Nucleus accumbens (tissue), 56 donors: ENCODE measurements at places on chromosomes 3 and 15.

GRCh38 chr15:34994925-34995324 lies 6.8 kb upstream of the ZNF770 start:
- DNase-seq = no peak

DNA sequence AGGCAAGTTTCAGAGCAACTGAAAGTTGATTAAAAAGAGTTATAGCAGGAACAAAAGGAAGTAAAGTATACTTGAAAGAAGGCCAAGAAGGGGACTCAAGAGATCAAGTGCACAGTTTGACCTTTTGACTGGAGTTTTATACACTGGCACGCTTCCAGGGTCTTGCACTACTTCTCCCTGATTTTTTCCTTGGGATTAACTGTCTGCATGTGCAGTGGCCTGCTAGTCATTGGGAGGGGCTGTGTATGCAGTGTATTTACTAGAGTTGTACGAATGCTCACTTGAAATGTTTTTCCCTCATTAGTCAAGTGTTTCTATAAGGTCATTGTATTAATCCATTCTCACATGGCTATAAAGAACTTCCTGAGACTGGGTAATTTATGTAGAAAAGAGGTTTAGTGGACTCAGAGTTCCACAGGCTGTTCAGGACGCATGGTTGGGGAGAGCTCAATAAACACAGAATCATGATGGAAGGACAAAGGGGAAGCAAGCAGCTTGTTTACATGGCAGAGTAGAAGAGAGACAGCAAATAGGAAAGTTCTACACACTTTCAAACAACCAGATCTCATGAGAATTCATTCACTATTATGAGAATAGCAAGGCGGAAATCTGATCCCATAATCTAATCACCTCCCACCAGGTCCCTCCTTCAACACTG lies 571.8 kb downstream of the ZPLD1 start:
- no peak for DNase-seq

GRCh38 chr3:23876923-23877322 lies 39.9 kb downstream of the NKIRAS1 start:
- no peak for DNase-seq

GRCh38 chr3:4741404-4742307 lies 237.6 kb upstream of the BHLHE40 start:
- peak; percentile 37 for DNase-seq

DNA sequence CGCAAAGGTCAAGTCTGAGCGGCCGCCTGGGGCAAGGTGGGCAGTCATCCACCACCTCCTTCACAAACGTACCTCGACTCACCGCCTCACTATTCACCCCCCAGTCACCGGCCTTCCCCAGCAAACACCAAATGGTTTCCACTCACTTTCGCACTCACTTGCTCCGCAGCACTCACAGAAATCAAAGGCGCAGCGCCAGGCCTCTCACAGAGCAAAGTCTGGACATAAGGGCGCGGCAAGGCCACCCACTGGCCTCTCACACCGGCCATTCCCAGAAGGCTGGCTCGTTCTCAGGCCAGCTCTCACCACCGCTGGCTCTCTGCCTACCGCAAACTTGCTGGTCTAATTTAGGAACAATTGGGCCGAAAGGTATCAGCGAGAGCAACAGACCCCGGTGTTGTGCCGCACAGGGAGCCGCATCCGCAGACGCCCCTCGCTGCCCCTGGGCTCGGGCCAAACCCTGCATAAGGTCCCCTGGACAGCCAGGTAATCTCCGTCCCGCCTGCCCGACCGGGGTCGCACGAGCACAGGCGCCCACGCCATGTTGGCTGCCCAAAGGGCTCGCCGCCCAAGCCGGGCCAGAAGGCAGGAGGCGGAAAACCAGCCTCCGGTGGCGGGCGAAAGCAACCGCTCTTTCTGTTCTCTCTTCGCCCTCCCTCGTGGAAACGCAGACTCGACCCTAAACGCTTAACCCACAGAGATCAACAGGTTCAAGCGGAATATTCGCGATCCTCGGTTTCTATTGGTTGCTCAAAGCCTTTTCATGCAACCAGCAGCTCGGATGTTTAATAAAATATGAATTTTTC lies 2.9 kb downstream of the SHOX2 start:
- no peak for DNase-seq

- DNase-seq = no peak
Observed at GRCh38 chr3:4695846-4696245, 202.7 kb downstream of the ITPR1 start.

DNA sequence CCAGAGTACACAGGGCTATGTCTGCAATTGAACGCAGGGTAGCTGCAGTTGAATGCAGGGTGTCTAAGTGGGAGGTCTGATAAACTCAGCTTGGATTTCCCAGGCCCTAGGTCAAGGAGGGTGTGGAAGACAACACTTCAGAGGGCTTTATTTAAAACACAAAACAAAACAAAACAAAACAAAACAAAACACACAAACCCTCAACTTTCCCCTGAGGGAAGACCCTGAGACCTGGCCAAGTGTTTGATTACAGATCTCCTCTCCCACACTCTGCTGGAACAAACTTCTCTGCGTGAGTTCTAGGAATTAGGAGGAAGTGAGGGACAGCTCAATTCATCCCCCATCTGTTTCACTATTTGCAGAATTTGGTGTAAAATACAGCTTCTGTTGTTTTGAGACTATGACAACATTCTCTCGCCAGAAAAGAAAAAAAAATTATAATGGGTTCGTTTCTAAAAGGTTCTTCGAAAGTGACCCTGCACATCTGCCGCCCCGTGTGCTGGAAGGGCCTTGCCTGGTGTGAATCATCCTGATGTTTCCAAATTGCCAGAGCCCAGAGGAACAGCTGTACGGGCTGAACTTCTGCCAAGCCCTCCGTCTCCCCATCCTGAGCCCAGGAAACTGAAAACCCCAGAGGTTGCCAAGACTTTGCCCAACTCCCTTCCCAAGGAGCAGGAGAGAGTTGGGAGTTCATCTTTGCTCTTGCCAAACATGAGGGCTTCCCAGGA lies 73.3 kb upstream of the RAD18 start:
- DNase-seq = no peak

DNA sequence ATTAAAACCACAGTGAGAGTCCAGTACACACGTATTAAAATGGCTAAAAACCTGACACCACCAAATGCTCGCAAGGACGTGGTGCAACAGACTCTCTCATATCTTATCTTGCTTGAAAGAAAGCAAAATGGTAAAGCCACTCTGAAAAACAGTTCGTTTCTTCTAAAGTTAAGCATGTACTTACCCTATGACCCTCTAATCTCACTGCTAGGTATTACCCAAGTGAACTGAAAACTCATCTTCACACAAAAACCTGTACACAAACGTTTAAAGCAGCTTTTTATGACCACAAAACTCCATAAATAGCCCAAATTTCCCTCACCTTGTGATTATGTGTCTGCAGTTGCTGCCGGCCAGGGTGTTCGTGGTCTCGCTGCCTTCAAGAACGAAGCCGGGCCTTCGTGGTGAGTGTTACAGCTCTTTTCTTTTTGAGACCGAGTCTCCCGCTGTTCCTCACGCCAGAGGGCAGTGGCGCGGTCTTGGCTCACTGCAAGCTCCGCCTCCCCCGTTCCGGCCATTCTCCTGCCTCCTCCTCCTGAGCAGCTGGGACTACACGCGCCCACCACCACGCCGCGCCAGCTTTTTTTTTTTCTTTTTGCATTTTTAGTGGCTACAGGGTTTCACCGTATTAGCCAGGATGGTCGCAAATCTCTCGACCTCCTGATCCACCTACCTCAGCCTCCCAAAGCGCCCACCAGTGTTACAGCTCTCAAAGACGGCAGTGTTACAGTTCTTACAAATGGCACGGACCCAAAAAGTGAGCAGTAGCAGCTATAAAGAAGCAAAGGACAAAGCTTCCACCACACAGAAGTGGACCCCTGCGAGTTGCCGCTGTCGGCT lies 165.4 kb downstream of the TJP1 start:
- no peak for DNase-seq
